ENCODE measurements at places on chromosomes 2 and 18. TPM values are rescaled to one million over a fixed set of nuclear protein-coding genes. Genes with fewer than 3 reads are reported as not detected.

SULT1C4 gene
- 0.32 TPM for total RNA-seq

SNRPD1 gene
- 9.7 TPM for total RNA-seq

PLGLB2 gene
- 1.6 TPM for total RNA-seq

REV1 gene
- 44.0 TPM for total RNA-seq
